ENCODE measurements at places on chromosomes 12 and 14.

GRCh38 chr14:65792208-65792905, 379.8 kb downstream of the FUT8 start:
- H3K27ac ChIP-seq: no peak overlapping the region
- H3K4me1 ChIP-seq: no peaks in the 10 kb centered on the region
- DNase-seq: no peak

- no peak overlapping the region for H3K27ac ChIP-seq
- no peaks in the 10 kb centered on the region for H3K36me3 ChIP-seq
Observed at GRCh38 chr14:88242446-88242845, 80.6 kb downstream of the KCNK10 start.

- H3K4me3 ChIP-seq: no peak overlapping the region
- H3K36me3 ChIP-seq: no peaks in the 10 kb centered on the region
- peaks cover 40% of the 10 kb centered on the region for H3K4me1 ChIP-seq
- DNase-seq: no peak
- H3K27ac ChIP-seq: no peak overlapping the region
- H3K27me3 ChIP-seq: peaks cover 22% of the 10 kb centered on the region
Observed at GRCh38 chr14:105171004-105171673, 2.6 kb upstream of the JAG2 start.

GRCh38 chr12:19572920-19573558, 133.7 kb downstream of the AEBP2 start:
- no peak overlapping the region for H3K4me3 ChIP-seq
- no peak overlapping the region for H3K27ac ChIP-seq
- no peaks in the 10 kb centered on the region for H3K36me3 ChIP-seq
- H3K27me3 ChIP-seq: no peaks in the 10 kb centered on the region
- DNase-seq: peak; percentile 61

GRCh38 chr12:81255456-81255855, 177.6 kb downstream of the ACSS3 start:
- no peak overlapping the region for H3K27ac ChIP-seq
- no peaks in the 10 kb centered on the region for H3K4me1 ChIP-seq
- no peaks in the 10 kb centered on the region for H3K36me3 ChIP-seq
- H3K4me3 ChIP-seq: no peak overlapping the region

DNA sequence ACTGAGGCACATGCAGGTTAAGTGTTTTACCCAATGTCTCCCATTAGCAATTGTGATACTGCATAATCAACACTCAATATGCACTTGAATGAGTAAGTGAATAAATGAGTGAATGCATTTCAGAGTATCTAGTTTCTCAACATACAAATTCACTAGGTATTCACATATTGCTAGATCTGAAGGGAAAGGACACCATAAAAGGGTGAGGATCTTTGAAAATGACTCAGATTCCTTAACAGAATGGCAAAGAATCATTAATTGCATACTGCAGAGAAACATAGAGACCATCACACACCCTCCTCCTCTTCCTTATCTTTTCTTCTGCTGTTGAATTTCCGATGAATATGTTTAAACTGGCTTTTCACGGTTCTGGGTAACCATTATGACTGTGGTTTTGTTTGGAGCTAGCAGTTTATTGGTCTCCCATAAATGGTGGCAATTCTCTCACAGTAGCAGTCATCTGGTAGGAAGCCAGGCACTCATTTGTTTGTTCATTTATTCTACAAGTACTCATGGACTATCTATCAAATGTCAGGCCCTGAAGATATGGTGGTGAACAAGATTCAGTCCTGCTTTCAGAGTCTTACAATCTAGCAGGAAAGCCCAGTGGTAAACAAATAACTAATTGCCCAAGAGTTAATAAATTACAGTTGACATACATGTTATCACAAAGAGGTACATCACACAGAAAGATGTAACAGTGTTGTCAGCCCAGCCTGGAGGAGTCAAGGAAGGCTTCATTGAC, 70.2 kb downstream of the LLPH start:
- no peaks in the 10 kb centered on the region for H3K36me3 ChIP-seq
- H3K4me1 ChIP-seq: no peaks in the 10 kb centered on the region
- no peak for DNase-seq
- H3K27ac ChIP-seq: no peak overlapping the region
- peaks cover 11% of the 10 kb centered on the region for H3K27me3 ChIP-seq

- no peak overlapping the region for H3K27ac ChIP-seq
- H3K4me1 ChIP-seq: peaks cover 4% of the 10 kb centered on the region
- H3K27me3 ChIP-seq: no peaks in the 10 kb centered on the region
- no peak for DNase-seq
Observed at GRCh38 chr12:82880442-82880901, 193.8 kb downstream of the TMTC2 start.

- no peaks in the 10 kb centered on the region for H3K36me3 ChIP-seq
- H3K27me3 ChIP-seq: peaks cover 2% of the 10 kb centered on the region
- H3K4me3 ChIP-seq: no peak overlapping the region
- no peak overlapping the region for H3K27ac ChIP-seq
Observed at GRCh38 chr12:30977537-30978349, 51.2 kb downstream of the TSPAN11 start.

DNA sequence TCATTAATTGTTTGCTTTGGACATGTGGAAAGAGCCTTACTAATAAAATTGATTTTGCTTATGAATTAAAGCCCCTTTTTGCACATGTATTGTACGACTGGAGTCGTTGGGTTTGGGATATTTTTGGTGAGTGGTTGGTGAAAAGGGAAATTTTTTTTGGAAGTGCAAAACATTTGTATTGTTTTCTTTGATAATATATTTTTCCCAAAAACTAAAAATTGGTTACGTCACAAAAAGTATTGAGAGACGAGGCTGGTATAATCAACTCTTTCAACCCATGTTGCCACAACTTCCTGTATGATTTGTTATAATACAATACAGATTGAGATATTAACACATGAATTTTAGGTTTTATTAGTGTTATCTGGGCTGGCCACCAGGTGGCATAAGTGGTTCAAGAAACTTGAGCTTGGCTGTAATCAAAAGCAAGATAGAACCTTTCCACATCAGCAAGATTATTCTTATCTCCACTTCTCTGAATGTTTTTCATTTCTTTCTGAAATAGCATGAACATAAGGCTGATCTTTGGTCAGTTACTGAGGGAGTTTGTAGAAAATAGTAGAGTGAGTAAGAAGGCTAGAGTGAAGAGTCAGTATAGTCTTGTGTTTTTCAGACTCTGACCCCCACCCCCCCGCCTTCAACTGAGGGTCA, 8.7 kb downstream of the NGDN start:
- H3K4me3 ChIP-seq: no peak overlapping the region
- no peaks in the 10 kb centered on the region for H3K27me3 ChIP-seq
- H3K27ac ChIP-seq: no peak overlapping the region
- DNase-seq: peak; percentile 81

DNA sequence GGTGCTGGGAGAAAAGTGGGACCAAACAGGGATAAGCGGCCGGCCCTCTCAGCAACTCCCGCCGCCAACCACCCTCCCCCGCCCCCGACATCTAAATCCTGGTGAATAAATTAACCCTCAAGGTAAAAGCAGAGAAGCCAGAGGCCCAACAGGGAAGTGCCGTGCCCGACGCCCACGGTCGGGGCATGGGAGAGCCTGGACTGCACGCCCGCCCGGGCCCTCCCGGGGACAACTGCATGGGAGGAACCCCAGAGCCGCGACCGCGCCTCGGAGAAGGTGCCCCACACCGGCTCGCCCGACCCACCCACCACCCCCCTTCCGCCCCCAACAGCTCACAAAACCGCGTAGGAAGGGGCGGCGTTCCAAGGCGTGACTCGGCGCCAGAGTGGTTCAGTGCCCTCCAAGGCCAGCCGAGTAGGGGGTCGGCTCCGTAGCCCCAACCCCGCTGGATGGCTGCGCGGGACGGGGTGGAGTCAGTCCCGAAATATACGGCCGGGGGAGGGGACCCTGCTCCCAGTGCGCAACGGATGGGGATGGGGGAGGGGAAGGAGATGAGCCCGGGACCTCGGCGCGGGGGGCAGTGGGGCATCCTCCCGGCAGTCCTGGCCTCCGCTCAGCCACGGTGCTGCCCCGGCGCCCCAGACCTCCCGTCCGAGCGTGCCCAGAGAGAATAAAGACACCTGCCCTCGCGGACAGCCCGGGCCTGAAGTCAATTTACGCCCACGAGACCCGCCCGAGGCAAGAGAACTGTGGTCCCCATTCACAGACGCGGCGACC, 732 bp downstream of the SLC25A29 start:
- H3K27ac ChIP-seq: peak overlapping the region; percentile 77
- peaks cover 23% of the 10 kb centered on the region for H3K27me3 ChIP-seq
- peak; percentile 72 for DNase-seq
- peak overlapping the region; percentile 81 for H3K4me3 ChIP-seq
- H3K36me3 ChIP-seq: no peaks in the 10 kb centered on the region
- peaks cover 31% of the 10 kb centered on the region for H3K4me1 ChIP-seq

DNA sequence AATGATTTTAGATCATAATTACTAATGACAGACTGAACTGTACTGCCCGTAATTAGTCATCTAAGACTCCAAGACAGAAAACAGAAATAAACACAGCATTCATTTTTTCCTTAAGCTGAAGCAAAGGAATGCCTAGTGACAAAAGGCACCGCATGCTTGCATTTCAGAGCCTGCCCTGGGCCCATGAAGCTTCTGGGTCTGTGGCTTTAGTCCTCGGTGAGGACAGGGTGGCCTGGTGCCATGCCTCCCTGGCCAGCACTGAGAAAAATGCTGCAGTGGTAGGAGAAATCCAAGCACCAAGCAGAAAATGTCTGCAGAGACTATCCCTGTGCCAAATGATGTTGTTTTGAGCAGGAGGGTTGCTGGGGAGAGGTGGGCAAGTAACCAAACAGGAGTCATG, 171.6 kb downstream of the CALM1 start:
- no peak for DNase-seq
- H3K27me3 ChIP-seq: no peaks in the 10 kb centered on the region
- no peak overlapping the region for H3K27ac ChIP-seq

DNA sequence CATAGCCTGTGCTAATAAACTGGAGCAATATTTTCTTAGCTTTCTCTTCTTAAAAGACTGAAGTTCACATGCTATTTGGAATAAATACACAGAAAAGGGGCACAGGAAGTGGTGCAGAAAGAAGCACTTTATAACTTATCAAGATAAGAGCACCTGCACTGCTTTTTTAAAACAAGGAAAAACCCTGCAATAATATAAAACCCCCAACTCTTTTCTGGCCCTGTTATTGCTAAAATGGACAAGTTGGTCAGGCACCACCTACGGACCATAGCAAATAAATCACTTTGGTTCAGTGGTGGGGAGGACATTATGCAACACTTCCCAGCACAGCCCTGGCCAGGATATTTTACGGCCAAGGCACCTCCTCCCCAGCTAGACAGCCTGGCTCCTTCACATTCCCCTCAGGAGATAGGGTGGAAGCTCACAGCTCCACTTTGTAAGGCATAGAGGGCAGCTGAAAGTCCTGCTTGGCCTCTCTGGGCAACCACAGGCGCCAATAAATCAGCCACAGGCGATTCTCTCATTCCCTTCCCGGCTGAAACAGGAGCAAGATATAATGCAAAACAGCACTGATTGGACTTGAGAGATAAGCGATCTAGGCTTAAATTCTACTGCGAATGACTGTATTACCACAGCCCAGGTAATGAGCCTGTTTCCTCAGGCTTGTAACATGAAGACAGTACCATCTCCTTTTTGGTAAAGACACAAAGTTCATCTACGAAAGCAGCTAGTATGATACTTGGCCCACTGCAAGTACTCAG, 2.0 kb downstream of the ZBTB25 start:
- no peak for DNase-seq
- H3K27me3 ChIP-seq: no peaks in the 10 kb centered on the region
- H3K36me3 ChIP-seq: peaks cover 59% of the 10 kb centered on the region
- H3K4me1 ChIP-seq: peaks cover 43% of the 10 kb centered on the region
- H3K4me3 ChIP-seq: peak overlapping the region; percentile 96
